NCI-H446 treated with DMSO at 0.1 percent for 48 hours (cell line): ENCODE measurements at places on chromosomes 1 and 21.

DNA sequence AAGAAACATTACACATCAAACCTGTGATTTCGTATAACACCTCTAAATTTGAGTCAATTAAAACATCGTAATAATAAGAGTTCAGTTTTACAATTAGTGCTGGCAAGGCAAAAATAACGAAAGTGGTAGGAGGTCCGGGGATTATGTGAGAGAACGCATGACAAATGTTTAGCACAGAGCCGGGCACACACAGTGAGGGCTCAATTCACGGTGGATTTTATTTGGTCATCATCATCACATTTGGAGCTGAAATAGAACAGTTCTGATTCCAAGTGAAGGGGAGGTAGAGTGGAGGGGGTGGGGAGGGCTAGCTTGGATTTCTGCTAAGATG is 20.0 kb downstream of the H3-3A start:
- DNase-seq = no peak

- peak; percentile 70 for DNase-seq
These were observed 206.7 kb upstream of the C1orf87 start for GRCh38 chr1:60280256-60280655.

- DNase-seq = no peak
These were observed 44.8 kb upstream of the FMOD start for GRCh38 chr1:203395751-203396150.

DNA sequence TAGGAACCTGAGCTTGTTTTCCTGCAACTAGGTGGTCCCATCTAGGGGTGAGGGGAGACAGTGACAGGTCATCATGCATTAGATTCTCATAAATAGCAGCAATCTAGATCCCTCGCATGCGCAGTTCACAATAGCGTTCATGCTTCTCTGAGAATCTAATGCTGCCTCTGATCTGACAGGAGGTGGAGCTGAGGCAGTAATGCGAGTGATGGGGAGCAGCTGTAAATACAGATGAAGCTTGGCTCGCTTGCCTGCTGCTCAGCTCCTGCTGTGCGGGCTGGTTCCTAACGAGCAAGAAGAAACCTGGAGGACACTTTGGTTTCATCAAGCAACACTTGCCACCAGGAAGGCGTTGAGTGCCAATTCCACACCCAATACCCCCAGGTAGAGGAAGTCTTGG is 95.1 kb upstream of the OLIG2 start:
- DNase-seq = no peak

- DNase-seq = no peak
These were observed 13.1 kb downstream of the SLC30A7 start for GRCh38 chr1:100909018-100909417.

GRCh38 chr1:1298861-1299685 is 8.7 kb downstream of the ACAP3 start:
- no peak for DNase-seq
